ENCODE measurements at places on chromosomes 16 and 17.

- no peak for DNase-seq
Observed at GRCh38 chr16:72999541-73000019, 48.3 kb downstream of the ZFHX3 start.

DNA sequence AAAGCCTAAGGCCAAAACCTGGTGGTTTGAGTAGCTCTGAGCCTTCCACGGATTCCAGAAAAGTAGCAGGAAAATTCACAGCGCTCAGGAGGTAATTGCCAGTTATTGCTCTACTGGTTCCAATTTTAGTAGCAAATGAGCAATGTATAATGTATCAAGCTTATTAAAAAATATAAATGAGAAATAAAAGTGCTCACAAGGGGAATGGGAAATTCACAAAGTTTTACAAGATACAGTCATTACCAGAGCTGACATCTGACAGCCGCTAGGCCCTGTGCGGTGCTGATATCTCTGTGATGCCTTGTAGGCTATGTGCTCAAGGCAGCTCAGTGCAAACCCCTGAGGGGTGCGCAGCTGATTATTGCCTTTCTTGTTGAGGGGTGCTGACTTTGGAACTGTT, 47.5 kb downstream of the HS3ST3A1 start:
- DNase-seq = no peak

GRCh38 chr16:59878999-59879398, 1144.9 kb upstream of the GOT2 start:
- DNase-seq = no peak

DNA sequence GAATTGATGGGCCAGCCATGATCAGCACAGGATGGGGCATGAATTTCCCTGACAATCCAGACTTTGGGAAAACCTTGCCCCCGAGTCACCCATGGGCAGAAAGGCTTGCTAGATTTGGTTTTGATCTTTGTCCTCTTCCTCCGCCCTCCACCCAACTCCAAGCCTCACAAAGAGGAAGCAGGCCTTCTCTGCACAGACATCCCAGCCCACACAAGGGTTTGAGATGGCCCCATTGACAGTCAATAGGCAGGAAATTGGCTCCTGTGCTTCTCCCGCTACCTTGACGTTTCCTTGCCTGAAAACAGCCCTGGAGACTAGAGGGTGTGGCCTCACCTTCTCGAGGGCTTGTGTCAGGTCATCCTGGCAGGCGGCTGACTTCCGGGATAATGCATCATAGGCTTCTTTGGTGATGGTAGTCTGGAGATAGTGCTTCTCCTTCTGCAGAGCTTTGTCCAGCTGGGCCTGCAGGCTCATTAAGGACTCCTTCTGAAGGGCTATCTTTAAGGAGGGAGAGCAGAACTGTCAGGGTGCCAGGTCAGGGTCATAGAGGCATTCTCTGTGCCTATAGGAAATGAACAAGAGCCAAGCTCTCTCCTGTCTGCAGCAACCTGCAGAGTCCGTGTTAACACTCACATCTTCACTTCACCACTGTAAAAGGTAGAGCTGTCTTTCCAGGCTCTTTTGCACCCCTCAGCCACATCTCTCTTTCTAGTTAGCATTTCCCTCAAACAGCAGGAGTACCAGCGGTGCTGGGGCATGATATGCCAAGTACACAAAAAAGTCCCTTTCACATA, 32.2 kb downstream of the DHX38 start:
- DNase-seq = no peak

DNA sequence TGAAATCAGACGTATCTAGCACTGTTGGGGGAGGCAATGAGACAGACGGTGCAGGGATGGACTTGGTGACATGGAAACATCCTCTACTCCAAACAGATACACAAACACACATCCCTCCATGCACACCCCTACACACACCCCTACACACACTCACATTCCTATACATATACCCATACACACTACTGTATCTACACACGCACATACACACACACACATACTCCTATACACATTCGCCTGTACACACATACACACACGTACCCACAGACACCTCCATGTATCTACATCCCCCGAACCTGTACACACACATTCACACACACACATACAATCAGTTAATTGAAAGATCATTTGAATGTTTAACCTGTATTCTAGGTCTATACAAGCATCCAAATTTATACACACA, 53.5 kb downstream of the MAF start:
- no peak for DNase-seq

All from NCI-H774 (cell line).